ENCODE measurements at places on chromosomes 2 and 18.

DNA sequence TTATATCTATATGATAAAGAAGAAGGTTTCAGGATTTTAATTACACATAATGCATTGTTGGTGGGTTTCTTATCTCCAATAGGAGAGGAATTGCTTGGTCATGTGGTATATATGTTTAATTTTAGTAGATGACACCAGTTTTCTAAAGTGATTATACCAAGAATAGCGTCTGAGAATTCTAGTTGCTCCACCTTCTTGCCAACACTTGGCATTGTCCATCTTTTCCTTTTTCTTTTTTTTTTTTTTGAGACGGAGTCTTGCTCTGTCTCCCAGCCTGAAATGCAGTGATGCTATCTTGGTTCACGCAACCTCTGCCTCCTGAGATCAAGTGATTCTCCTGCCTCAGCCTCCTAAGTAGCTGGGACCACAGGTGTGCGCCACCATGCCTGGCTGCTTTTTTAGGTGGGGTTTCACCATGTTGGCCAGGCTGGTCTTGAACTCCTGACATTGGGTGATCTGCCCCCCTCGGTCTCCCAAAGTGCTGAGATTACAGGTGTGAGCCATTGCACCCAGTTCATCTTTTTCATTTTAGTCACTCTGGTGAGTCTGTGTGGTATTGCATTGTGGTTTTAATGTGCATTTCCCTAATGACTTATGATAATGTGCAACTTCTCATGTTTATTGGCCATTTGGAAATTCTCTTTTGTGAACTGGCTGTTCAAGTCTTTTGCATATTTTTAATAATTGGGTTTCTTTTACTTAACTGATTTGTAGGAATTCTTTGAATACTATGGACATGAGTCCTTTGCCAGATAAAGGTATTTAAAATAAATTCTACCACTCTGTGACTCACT lies 37.3 kb upstream of the ZNF512 start:
- DNase-seq: no peak

DNA sequence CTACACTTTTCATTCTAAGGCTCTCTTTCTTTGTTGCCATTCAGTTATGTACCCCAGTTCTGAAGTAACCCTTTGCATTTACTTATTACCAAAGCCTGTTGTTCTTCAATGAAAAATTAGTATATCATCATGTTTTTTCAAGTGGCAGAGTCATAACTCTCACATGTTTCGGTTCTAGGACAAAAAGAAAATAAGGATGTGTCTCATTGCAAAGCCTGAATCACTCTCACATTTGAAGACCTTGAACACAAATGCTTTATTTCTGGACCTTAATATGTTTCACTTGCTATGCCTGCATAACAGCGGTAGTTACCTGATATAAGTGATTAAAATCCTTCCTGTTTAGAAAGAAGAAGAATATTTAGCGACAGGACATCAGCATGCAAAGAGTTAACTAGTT lies 49.1 kb downstream of the ZEB2 start:
- DNase-seq: no peak

- no peak for DNase-seq
Observed at GRCh38 chr18:12703664-12704063, 822 bp downstream of the PSMG2 start.

- no peak for DNase-seq
Observed at GRCh38 chr2:64980183-64980582, 9.0 kb upstream of the SLC1A4 start.

- no peak for DNase-seq
Observed at GRCh38 chr2:239801404-239802184, 223.5 kb downstream of the NDUFA10 start.

DNA sequence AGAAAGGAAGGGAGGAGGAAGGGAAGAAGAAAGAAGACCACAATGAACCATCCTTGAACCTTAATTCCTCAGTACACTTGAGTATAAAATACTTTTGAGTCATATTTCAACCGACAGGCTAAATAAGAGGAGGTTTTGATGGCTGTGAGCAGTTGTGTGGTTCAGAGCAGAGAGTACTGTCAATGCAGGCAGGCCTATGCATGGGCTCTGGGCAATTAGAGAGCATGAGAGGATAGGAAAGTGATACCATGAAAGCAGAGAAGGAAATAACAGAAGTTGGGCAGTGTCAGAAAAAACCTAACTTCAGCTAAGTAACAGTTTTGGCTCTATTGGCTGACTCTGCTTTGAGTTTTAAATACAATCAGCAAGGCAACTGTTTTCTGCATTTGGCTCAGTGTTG lies 123.6 kb upstream of the STK17B start:
- no peak for DNase-seq

GRCh38 chr2:10079266-10079869 lies 843 bp downstream of the CYS1 start:
- no peak for DNase-seq

GRCh38 chr2:203361922-203362321 lies 33.7 kb downstream of the ABI2 start:
- no peak for DNase-seq

DNA sequence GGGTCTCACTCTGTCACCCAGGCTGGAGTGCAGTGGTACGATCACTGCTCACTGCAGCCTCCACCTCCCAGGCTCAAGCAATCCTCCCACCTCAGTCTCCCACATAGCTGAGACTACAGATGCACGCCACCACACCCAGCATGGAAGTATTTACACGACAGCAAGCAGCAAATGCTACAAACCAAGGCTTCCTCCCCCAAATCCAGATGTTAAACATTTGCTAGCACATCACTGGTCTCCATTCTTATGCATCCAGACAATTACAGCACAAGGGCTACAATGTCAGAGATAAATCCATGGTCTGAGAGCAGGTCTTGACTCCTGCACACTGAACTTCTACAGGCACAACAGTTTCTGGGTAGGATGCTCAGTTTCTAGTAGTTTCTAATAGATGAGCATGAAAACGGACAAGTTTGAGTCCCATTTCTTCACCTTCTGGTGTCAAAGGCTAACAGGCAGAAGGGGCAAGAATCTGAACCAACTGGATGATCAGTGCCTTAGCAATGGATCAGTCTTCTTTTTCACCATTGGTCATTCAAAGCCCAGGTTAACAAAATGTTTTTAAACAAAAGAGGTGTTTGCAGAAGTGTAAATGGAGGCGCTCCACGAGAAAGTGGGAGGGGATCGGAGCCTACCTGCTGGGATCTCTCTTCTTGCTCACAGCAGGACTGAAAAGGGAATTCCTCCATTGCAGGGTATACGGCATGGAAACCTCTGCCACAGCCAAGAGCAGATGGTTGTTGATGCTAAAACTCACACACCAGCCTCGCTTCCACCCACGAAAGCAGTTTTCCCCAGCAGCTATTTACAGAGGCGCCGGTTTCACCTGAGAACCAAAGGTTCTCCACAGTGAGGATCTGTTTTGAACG lies 135.0 kb upstream of the ARL4C start:
- DNase-seq: no peak

GRCh38 chr18:13381944-13382365 lies 163.4 kb downstream of the LDLRAD4 start:
- DNase-seq: peak; percentile 70

- DNase-seq: no peak
Observed at GRCh38 chr2:235508371-235509160, 14.7 kb downstream of the AGAP1 start.

DNA sequence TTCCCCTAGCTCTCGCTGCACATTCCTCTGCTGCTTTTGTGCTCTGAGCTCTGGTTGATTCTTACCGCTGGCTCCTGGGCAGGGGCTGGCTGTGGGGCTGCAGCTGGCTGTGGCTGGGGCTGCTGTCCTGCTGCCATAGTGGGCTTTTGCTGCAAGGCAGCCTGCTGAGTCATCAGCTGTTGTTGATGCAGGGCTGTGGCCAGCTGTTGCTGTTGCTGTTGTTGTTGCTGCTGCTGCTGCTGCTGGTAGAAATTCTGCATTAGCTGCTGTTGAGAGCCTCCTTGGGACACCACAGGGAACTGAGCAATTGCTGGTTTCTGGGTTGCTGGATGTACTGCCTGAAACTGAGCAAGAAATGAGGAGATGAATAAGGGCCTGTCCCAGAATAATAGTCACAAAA lies 77.2 kb upstream of the NFU1 start:
- DNase-seq: no peak

DNA sequence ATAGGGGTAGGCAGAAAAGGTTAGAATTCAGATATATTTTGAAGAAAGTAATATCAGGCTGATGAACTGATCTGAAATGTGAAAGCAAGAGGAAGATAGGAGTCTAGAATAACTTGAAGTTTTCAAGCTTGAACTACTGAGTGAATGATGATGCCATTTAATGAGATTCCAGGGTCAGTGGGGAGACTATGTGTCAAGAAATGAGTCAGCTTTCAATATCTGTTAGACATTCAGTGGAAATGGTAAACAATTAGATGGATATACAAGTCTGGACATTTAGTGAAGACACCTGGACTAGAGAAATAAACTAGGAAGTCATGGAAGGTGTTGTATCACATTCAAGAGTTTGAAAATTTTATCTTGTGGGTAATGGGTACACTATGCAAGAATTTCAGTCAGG lies 326.9 kb downstream of the FSIP2 start:
- no peak for DNase-seq

DNA sequence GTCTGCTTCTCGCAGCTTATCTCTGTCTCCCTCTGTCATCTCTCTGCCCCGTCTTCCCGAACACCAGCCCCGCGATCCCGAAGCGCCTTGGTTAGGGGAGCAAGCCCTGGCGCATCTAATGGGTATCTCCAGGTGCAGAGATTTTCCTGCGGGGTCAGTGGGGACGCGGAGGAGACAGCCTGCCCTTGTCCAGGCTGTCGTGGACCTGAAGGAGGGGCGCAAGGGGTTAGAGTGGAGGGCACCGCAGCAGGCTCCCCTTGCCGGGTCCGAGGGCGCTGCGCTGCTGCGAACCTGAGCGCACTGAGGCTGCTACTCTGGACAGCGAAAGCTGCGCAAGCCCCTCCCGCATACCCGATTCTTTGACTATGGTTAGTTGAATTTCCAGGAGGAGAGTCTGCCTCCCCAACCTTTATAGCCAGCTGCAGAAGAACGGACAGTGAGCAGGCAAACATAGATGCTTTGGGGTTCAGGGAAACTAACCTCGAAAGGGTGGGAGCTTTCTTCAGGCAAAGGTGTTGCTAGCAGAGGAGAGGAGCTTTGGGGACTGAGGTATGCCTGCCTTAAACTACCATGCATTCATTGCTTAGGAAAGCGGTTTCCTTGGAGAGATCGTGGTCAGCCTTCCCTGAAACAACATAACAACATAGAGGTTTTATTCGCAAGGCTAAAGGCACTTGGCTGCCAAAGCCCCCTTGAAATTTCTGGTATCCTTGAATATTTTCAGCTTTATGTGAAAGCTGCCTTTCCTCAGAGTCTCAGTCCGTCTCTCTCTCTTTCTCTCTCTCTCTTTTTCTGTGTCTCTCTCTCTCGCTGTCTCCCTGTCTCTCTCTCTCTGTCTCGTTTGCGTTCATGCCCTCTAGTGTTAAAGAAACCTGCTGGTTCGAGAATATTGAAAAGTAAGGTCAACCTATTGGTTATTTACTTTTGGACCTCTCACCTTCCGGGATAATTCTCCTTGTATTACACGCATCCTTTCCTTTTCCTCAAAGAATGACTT lies 1.6 kb downstream of the GALNT13 start:
- no peak for DNase-seq

DNA sequence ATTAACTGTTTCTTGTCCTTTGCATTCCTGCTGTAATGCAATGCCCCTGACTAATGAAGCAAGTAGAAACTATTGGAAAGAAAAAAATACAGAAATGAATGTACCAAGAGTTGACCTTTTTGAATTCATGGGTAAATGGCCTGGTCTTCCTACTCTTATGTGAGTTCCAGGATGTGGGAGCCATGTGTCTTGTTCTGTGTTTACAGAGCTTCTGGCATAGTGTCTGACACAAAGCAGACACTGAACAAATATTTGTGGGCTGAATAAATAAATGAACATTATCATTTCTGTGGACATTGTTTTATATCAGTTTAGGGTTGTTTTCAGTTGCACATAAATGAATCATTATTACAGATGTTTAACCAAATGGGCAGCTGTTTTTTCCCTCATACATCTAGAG lies 155.5 kb downstream of the CD8B2 start:
- no peak for DNase-seq

- no peak for DNase-seq
Observed at GRCh38 chr2:161273038-161273760, 35.0 kb upstream of the PSMD14 start.

DNA sequence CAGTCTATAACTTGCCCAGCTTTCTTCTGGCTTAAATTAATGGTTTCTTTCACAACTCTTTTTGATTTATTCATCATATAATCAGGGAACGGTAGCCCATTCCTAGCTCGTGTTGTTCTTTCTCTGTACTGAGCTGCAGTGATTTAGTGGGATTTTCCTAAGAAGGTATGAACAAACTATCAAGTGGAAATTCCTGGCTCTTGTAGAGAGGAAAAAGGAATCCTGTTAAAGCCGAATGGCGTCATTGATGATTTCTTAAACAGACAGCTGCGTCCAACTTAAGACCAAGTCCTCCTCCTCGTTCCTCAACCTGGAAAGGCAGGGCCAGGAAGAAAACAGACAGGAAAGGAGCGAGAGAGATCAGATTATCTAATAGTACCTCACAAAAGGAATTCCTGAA lies 69.2 kb upstream of the CABLES1 start:
- DNase-seq: no peak
